Stimulated activated naive CD4-positive, alpha-beta T cell treated with Interleukin-2 at 50 U/mL for 16 hours (primary cell): ENCODE measurements at places on chromosomes 3 and 15.

- no peak for DNase-seq
Observed at GRCh38 chr3:100073049-100073713, 41.1 kb downstream of the FILIP1L start.

DNA sequence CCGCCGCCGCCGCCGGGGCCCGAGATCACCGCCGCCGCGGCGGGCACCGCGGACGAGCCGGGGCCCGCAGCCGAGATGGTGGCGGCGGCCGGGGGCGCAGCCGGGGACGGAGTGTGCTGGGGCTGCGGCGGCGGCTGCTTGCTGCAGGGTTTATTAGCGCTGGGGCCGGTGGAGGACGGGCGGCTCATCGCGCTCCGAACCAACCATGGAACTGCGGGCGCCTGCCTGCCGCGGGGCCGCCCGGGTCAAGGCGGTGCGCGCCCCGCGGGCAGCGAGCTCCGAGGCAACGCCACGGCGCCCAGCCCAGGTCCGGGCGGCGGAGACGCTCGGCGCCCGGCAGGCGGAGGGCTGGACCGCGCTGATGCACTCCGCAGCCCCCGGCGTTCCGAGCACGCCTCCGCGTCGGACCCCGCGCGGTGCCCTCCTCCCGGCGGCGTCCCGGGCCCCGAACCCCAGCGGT, 277 bp downstream of the SIAH2 start:
- DNase-seq: no peak

GRCh38 chr15:63114465-63114864, 7.2 kb upstream of the LACTB start:
- no peak for DNase-seq

- DNase-seq: no peak
Observed at GRCh38 chr3:61811652-61812051, 250.3 kb downstream of the PTPRG start.

GRCh38 chr3:62281726-62282125, 91.6 kb downstream of the FEZF2 start:
- no peak for DNase-seq

DNA sequence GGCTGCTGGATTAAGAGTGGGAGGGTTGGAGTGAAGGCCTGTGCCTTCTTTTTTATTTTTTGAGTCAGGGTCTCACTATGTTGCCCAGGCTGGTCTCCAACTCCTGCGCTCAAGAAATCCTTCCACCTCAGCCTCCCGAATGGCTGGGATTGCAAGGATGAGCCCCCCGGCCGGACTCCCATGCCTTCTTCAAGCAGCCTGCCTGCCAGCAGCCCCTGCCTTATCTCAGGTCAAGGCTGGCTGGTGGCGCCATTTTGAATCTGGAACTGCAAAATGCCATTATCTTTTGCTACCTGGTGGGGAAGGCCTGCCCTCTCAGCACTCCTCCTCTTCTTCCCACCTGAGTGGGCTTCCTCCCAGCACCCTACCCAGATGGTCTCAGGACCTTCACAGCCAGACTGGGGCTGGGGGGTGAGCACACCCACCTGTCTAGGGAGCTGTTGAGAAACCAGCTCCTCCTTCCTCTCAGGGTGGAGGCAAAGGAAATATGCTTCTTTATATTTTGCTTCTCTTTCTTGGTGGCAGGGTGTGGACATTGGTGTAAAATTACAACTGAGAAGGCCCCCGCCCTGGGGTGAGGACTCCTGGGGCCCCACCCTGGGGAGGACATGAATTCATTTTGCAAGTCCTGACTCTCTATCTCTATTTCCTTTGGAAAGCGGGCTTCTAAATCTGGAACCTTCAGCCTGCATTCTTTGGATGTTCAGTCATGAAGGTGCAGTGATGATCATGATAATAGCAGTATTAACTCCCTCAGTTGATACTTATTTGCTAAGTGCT, 7.7 kb upstream of the FLNB start:
- no peak for DNase-seq

DNA sequence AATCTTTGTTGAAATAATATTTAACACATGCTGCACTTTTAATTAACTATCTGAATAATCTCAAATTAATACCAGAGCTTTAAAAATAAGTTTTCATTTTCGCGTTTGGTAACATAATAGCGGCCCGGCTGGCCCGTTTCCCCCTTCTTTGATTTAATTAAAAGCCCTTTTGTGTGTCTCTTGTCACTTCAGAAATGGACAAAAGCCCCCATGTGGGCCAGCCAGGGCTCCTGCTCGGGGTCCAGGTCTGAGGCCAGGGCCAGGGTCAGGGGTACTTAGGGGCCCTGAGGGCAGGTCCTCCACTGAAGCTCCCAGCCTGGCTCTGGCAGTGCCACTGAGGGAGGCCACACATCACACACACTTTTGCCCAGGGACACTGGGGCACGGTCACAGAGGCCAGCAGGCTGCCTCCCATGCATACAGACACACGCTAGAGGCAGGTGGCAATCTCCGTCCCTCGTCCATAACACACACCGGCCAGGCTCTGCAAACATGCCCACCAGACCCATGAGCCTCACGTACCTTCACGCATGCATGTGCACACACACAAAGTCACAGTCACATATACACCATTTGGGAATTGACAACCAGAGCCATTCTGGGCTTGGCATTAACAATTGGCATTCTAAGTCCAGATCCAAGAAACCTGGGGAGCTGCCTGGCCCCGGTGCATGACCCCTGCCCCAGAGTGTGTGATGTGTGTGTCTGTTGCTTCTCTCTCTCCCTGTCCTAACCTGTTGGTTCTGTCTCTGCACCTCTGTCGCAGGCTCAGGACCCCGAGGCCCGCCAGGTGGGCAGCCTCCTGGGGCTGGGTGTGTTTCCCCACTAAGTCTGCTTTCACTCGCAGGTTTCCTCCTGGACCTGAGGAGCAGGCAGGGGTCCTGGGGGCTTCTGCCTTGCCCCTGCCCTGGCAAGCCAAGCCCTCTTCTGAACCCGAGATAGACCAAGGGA, 38.5 kb downstream of the DNAJB8 start:
- no peak for DNase-seq

DNA sequence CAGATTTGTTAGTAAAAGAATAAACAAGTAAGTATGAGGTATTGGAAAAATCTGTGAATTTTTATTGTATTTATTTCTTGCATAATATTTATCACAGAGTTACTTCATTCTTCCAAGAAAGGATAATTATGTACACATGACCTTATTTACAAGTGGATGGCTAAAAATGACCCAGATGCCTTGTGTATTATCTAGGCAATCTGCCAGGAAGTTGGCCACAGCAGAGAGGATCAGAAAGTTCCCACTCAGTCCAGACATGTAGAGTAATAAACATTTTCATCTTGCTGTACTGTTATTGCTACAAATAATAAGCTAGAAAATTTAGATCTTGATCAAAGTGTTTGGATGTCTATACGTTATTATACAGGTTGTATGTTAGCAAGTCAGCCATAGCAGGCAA, 317.1 kb downstream of the EPHA6 start:
- DNase-seq: no peak

- no peak for DNase-seq
Observed at GRCh38 chr3:81500039-81500438, 261.4 kb downstream of the GBE1 start.

GRCh38 chr3:29534006-29534405, 253.1 kb downstream of the RBMS3 start:
- no peak for DNase-seq

DNA sequence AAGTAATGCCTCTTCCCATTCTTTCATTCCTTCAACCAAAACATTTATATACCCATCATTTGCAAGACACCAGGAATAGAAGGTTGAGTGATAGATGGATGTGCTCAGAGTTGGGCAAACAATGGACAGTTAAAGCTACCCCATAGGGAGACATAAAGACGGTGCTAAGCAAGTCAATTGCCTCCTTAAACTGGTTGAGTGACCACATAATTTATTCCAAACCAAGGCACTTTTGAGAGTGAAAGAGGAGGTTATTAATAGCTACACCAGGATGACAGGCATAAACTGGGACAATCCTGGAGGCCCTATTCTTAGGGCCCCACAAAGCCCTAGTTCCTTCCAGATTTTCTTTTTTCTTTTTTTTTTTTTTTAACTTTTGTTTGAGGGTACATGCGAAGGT, 21.4 kb upstream of the DYNC1LI1 start:
- DNase-seq: no peak

GRCh38 chr3:55937301-55937700, 450.2 kb upstream of the WNT5A start:
- DNase-seq: no peak

GRCh38 chr3:55516392-55517030, 29.4 kb upstream of the WNT5A start:
- DNase-seq: no peak

GRCh38 chr3:123498761-123499160, 49.9 kb upstream of the ADCY5 start:
- DNase-seq: no peak

DNA sequence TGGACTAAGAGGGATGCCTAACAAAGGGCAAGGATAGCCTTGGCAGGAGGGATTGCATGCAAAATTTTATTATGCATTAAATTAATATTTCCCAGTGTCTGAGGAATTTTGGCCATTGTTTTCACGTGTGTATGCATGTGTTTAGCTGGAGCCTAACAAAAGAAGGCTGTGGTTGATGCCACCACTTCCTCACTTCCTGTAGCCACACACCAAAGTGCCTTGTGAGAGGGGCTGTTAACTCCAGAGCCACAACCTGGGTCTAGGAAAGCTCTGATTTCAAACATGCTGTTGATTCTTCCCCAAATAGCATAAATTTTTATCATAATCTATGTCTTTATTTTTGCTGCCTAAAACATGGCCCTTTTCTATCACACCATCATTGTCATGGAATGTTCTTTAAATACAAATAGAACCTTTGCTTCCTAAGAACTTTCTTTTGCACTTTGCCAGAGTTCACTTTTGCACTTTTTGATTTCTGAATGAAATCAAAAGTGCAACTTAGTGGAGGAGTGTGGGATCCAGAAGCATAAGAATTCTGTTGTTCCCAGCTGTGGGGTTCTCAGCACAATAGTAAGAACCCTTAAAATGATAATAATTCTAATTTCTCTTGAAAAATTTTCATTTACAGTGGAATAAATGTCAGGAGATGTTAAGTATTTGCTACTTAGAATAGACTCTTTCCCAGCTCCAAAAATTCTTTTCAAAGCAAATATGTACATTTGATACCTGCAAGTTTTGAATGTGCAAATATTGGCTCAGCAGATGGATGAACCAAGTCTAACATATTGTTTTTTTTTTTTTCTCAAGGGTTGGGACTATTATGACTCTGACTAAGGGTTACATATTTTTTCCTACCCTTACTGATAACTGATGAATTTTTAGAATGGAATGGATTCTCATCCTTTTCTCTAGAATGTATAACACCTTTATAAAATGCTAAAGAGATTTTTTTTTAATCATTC, 35.6 kb upstream of the SPTSSB start:
- DNase-seq: no peak

- DNase-seq: no peak
Observed at GRCh38 chr15:65641768-65642475, 20.2 kb downstream of the SLC24A1 start.

DNA sequence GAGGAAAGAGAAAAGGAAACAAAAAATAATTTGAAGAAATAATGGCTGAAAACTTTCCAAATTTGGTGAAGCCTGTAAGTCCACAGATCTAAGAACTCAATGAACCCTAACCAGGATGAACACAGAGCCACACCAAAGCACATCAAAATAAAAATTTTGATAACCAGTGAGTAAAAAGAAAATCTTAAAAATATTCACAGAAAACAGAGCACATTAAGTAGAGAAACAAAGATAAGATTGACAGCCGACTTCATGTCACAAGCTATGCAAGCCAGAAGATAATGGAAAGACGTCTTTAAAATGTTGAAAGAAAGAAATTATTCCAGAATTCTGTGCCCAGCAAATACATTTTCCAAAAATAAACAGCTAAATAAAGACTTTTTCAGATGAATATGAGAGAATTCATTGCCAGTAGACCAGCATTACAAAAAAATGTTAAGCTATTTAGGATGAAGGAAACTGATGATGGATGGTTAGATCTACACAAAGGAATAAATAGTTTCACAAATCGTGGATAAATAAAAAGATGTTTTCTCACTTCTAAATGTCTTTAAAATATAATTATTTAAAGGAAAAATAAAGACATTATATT, 140.2 kb upstream of the SKOR1 start:
- no peak for DNase-seq

DNA sequence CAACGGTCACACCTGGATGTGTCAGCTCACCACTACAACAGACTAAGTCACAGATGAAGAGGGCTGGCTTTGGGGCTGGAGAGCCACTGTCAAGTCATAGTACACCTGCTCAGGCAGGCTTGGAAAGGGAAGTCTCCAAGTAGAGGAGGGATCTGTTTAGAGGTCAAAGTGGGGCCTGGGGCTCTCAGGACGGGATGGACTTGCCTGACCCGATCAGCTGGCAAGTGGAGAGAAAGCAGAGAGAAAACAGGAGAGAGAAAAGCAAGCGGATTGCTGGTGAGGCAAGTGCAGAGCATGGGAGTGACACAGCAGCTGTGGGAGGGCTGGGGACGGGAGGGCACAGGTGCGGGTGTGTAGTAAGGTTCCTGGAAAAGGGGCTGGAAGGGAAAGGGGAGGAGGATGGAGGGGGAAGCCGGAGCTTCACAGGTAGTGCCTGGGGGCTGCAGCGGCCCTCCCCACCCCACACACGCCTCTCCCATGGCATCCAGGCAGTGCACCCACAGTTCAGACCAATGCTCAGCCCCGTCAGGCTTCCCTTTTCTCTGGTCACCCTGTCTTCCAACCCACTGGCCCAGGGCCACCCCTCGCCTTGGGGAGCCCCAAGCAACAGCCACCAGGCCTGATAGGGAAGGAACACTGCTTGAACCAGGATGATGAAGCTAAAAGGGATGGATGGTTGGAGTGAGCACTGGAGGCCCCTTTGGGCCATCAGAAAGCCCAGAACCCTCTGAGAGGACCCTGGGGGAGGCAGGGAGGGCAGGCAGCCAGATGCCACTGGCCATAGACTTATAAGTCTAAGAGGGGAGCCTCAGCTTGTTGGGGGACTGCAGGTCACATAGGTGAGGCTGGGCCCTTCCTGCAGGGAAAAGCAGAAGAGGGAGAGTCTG, 8.5 kb downstream of the RPS17 start:
- no peak for DNase-seq

DNA sequence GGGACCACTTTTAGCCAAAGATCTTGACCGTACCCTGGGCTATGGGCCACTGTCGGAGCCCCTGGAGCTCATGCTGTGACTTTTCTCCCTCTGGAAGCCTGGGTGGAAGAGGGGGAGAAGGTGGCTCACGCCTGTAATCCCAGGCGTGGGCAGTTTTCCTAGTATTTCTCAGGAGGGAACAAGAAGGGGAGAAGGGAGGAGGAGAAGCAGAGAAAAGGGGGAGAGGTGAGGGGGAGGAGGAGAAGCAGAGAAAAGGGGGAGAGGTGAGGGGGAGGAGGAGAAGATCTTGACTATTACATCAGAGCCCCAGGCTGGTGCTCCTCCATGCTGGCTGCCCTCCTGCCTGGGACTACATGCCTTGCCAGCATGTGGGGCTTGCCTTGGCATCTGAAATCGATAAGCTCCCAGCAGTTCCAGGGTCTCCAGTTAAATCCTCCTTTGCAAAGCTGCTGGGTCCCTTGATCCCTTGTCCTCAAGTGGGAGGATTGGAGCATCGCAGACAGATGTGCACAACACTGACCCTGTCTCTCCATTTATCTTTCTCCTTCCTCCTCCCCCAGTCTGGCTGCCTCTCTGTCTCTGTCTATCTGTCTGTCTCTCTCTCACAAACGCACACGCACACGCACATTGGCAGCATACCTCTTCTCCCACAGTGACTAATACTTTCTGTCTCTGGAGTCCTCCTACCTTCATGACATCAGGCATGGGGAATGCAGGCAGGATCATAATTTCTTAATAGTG, 41.6 kb downstream of the MRAS start:
- DNase-seq: no peak
